ENCODE measurements at places on chromosomes 3 and 15. TPM values are rescaled to one million over a fixed set of nuclear protein-coding genes. Genes with fewer than 3 reads are reported as not detected.
A peak's percentile ranks its signal among the peaks of the same experiment; 100 is the strongest.

The ITGB5 gene
- total RNA-seq = 3.9 TPM

The HRG gene
- 0.31 TPM for total RNA-seq

- peak; percentile 52 for ATAC-seq
Observed at GRCh38 chr3:9168241-9168741, 81.2 kb downstream of the SRGAP3 start.

The ONECUT1 gene
- total RNA-seq = 49.0 TPM

The RNU5B-1 gene
- under 0.01 TPM for total RNA-seq

Data from motor neuron (in vitro differentiated cells).